Aorta (tissue), 5 donors: ENCODE measurements at places on chromosomes 1 and 21. TPM values are rescaled to one million over a fixed set of nuclear protein-coding genes. Genes with fewer than 3 reads are reported as not detected.

The KRTAP13-2 gene
- not detected for total RNA-seq

The SPEN gene
- total RNA-seq: 76.9 TPM

DNA sequence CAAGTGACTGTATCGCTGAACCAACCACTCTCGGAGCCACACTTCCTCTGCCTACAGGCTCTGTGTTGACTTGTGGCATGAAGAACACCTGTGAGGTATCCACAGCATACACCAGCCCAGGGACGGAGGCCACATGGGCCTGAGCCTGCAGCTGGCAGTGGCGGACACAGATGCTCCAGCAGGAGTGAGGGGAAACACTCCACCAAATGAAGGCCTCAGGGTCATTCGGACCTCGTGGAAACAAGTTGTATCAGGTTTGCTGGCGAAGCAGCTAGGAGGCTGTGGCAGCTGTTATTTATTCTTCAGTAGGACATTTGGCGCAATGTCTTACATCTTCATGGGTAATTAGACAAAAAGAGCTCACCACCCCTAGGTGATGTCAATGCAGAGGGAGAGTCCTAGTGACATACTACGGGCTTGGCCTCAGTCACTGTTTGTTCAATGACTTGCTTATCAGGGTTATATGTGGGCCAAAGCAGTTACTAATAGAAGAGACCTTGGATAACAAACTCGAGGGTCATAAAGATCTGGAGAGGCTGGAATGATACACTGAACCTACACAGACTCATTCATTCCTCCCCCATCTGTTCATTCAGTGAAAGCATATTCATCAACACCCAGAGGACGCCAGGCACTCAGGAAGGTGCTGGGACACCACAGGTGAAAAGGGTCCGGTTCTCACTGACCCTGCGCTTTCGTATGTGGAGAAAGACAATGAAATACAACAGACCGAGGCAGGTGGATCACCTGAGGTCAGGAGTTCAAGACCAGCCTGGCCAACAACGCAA, 11.6 kb upstream of the ETS2 start:
- no peaks in the 10 kb centered on the region for H3K27me3 ChIP-seq
- no peak overlapping the region for H3K27ac ChIP-seq
- no peak overlapping the region for H3K4me3 ChIP-seq
- no peaks in the 10 kb centered on the region for H3K36me3 ChIP-seq
- no peaks in the 10 kb centered on the region for H3K4me1 ChIP-seq
- DNase-seq: no peak

DNA sequence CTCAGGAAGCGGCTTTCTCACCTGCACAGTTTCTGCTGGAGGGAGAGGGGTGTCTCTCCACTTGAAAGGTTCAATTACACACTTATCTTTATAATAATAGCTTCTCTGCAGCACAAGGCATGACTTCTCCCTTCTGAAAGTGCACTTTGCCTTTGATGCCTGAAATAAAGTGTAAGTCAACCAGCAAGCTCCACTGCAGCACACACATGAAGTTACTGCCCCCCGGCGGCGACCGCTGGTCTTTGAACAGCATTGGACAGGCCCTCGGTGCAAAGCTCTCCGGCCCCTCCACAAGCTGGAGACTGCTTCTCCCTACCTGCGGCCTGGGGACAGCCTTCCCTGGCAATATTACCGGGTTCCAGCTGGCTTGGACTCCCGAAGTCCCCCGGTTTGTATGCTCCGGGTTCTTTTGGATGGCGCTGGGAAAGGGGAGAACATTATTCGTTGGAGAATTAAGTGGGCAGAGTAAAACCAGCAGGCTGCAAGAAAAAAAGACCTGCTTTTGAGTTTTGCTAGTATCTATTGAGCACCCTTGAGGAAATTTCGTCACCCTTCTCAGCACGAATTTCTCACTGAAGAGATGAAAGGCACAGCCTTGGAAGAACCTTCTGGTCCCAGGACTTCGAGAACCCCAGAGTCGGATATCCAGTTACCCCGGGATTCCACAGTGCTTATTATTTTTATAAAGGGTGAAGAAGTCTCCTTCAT, 11.8 kb downstream of the RCAN1 start:
- H3K36me3 ChIP-seq: no peaks in the 10 kb centered on the region
- H3K27ac ChIP-seq: no peak overlapping the region
- H3K27me3 ChIP-seq: no peaks in the 10 kb centered on the region
- peak; percentile 90 for DNase-seq
- no peaks in the 10 kb centered on the region for H3K4me1 ChIP-seq
- H3K4me3 ChIP-seq: no peak overlapping the region

GRCh38 chr1:24385160-24385940, 28.2 kb downstream of the STPG1 start:
- H3K27me3 ChIP-seq: no peaks in the 10 kb centered on the region
- H3K36me3 ChIP-seq: peaks cover 3% of the 10 kb centered on the region
- DNase-seq: no peak
- H3K4me3 ChIP-seq: no peak overlapping the region
- H3K27ac ChIP-seq: no peak overlapping the region

DNA sequence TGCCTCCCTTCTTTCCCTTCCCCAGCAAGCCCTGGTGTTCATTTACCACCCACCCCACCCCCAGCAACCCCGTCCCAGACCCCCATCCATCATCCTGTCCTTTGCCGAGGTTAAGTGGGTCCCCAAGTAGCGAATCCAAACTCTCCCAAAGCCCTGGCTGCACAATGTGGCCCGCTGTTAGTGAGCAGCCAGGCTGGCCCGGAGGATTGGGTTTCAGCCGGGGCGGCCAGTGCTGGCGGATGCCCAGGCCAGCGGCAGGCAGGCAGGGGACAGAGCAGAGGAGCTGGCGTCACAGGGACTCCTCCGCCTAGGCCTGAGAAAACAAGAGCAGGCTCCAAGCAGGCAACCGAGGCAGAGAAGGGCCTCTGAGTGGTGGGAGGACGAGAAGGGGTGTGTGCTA, 61.4 kb downstream of the EPHB2 start:
- H3K4me3 ChIP-seq: no peak overlapping the region
- no peaks in the 10 kb centered on the region for H3K36me3 ChIP-seq
- H3K4me1 ChIP-seq: no peaks in the 10 kb centered on the region

DNA sequence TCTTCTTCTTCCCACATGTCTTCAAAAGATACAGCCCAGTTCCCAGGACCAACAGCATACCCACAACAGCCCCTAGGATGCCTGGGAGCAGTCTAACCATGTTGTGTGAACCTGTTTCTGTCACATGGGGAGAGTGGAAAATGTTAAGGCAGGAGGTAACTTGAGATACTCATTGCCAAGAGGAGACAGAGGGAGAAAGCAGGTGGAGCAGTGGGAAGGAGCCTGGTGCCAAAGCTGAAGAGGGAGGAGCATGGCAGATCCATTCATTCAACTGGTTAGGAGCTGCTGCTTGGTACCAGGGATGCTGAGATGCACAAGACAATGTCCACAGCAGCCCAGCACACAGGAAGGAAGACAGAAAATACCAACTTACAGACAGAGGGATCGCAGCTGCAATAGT, 149.8 kb upstream of the ETV3 start:
- no peaks in the 10 kb centered on the region for H3K36me3 ChIP-seq
- no peaks in the 10 kb centered on the region for H3K27me3 ChIP-seq
- DNase-seq: no peak
- no peak overlapping the region for H3K4me3 ChIP-seq

- H3K4me1 ChIP-seq: no peaks in the 10 kb centered on the region
- no peak overlapping the region for H3K27ac ChIP-seq
- H3K36me3 ChIP-seq: no peaks in the 10 kb centered on the region
- H3K27me3 ChIP-seq: no peaks in the 10 kb centered on the region
- no peak overlapping the region for H3K4me3 ChIP-seq
- DNase-seq: no peak
These were observed 56.7 kb downstream of the PKN2 start for GRCh38 chr1:88740784-88741183.

GRCh38 chr1:90387805-90388204, 329.3 kb downstream of the BARHL2 start:
- DNase-seq: no peak
- H3K36me3 ChIP-seq: no peaks in the 10 kb centered on the region
- no peak overlapping the region for H3K4me3 ChIP-seq
- peak overlapping the region; percentile 57 for H3K27ac ChIP-seq
- peaks cover 4% of the 10 kb centered on the region for H3K4me1 ChIP-seq
- H3K27me3 ChIP-seq: no peaks in the 10 kb centered on the region

DNA sequence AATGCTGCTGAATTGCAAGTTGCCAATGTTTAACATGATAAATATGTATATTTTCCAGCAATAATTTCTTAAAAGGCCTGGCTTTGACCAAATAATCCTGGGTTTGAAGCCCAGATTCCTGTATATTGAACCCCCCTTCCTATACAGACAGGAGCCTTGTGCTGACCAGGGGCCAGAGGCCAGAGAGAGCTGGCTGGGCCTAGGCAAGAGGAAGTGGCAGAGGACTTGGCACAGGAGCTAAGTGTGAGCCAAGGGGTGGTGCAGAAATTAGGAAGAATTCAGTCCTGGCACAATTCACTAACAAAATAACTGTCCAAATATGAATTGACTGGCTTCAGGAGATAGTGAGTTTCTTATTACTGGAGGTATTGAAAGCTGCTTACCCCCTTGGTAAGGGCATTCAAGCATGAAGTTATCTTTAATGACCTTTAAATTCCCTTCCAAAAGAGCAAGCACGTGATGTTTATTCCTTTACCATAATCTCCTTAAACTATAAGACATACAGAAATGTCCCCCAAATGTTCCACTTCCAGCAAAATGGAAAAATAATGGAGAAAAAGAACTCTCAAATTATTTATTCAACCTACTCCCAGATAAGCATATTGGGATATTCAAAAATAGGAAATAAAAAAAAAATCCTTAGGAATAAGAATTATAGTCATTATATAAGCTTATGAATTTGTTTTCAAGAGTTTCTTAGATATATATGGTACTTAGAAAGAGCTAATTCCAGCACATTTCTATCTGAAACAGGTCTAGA, 26.6 kb downstream of the NIBAN1 start:
- DNase-seq: no peak
- H3K27ac ChIP-seq: peak overlapping the region; percentile 86
- H3K27me3 ChIP-seq: no peaks in the 10 kb centered on the region
- no peaks in the 10 kb centered on the region for H3K36me3 ChIP-seq

GRCh38 chr1:54989473-54989872, 9.0 kb downstream of the TMEM61 start:
- DNase-seq: no peak
- no peaks in the 10 kb centered on the region for H3K36me3 ChIP-seq
- H3K4me1 ChIP-seq: no peaks in the 10 kb centered on the region
- no peak overlapping the region for H3K27ac ChIP-seq

DNA sequence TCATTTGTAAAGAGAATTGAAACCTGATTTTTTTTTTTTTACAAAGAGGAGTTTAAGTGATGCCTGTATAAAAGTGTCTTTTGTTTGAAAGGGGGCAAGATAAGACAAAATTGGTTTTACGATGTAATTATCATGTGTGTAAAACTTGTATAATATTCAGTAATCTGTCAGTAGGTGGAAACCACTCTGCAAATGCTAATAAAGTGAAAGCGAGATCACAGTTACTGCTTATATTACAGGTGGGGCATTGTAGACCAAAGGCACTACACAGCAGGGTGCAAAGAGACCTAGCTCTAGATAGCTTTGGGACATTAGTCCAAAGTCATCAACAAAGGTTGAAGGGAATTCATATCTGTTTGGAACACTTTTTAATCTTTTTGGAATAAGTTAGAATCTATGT, 174.2 kb downstream of the LHX8 start:
- DNase-seq: no peak
- no peak overlapping the region for H3K4me3 ChIP-seq
- H3K36me3 ChIP-seq: no peaks in the 10 kb centered on the region
- no peak overlapping the region for H3K27ac ChIP-seq

- no peak overlapping the region for H3K4me3 ChIP-seq
- DNase-seq: no peak
- H3K27ac ChIP-seq: no peak overlapping the region
These were observed 51.5 kb upstream of the VAV3 start for GRCh38 chr1:108016451-108016920.

DNA sequence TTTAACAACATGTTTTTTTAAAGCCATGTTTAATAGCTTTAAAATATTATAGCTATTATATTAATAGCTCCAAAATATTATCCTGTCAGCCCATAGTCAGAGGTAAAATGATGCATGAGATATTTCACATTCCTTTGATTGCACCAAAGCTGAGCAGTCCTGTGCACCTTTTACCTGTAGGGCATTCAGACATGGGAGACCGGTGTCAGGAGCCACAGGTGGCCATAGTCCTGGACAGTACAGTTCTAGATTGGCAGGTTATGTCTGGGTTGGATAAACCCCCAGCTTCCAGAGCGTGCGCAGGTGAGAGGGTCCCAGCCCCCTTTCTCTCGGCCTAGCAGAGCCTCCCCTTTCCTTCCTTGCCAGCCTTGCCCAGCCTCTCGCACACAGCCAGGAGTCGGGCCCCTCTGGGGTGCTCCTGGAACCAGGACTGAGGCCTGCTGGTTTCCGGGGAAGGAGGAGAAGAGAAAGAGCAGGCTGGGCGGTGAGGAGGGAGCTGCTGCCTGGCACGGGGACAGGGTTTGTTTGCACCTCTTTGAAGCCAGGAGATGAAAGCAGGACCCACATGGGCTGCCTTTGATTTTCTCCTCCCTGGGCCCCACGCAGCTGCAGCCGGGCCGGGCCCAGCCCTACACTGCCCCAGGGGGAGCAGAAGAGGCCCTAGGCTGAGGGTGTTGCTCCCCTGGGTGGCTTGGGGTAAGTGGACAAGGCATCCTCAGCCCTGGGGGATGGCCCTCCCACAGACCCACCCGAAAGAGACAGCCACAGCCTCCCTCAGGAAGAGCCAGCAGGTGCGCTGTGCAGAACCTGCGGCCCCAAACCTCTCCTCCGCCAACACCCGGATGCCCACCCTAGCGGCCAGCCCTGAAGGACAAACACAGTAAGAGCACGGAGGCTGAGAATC, 75.2 kb upstream of the TARDBP start:
- DNase-seq: no peak
- H3K4me3 ChIP-seq: no peak overlapping the region
- no peak overlapping the region for H3K27ac ChIP-seq
- no peaks in the 10 kb centered on the region for H3K36me3 ChIP-seq
- no peaks in the 10 kb centered on the region for H3K4me1 ChIP-seq
- no peaks in the 10 kb centered on the region for H3K27me3 ChIP-seq

DNA sequence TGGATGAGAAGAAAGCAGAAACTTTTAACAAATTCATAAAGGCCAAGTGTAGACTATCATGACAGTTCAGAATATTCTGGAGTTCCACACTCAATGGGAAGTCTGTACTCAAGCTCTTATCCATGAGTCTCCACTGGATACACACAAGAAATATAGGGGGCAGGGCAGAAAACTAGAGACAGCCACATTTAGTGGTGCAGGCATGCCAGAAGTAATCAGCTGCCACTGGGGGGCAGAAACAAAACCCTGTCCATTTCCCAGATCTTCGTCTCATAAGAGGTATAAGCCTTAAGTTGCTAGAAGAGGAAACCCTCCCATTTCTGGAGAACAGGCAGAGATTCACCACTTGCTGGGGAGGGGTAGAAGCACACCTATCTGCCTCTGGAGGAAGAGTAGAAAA, 166.8 kb upstream of the GALNT2 start:
- H3K27me3 ChIP-seq: no peaks in the 10 kb centered on the region
- DNase-seq: no peak
- H3K27ac ChIP-seq: no peak overlapping the region
- no peak overlapping the region for H3K4me3 ChIP-seq

DNA sequence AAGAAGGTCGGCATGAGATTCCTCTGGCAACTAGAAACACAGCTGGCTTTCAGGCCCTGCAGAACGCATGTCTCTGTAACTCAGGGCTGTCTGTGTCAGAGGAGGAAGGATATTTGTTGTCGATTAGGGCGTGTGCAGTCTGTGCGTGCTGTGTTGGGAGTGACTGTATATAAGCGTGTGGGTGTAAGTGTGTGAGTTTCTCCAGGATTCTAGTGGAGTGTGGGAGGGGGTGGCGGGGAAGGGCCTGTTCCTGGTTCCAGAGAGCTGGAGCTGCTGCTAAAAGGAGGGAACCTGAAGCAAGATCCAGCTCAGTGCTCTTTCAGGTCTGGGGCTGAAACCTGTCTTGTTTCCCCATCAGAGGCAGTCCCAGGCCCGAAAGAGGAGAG, 74.3 kb downstream of the SLC16A1 start:
- no peaks in the 10 kb centered on the region for H3K36me3 ChIP-seq
- H3K27ac ChIP-seq: no peak overlapping the region
- no peak for DNase-seq
- no peaks in the 10 kb centered on the region for H3K4me1 ChIP-seq
- no peaks in the 10 kb centered on the region for H3K27me3 ChIP-seq
